ENCODE measurements at places on chromosomes 3 and 15.

DNA sequence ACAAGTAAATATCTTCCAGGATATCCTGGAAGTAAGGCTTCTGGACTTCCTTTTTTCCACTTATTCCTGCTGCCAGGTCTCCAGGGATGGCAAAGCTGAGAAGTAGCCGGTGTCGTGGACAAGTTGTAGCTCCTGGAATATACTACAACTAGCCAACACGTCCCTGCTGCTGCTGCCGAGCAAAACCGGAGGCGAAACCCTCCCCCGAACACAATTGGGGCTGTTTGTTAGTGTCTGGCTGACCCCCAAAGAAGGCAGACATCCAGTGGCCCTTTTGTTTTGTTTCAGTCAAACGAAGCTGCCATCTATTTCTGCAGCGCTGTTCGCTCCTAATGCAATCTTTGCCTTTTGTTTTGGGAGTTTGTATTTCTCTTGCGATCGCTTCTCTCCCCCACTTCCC lies 45.3 kb upstream of the EIF5A2 start:
- no peak for DNase-seq

- no peak for DNase-seq
Measured at GRCh38 chr3:173599673-173600072, 202.1 kb downstream of the NLGN1 start.

GRCh38 chr3:56988458-56989168 lies 71.9 kb upstream of the SPATA12 start:
- DNase-seq = peak; percentile 62

- peak; percentile 89 for DNase-seq
Measured at GRCh38 chr15:40279437-40280141, 3.3 kb downstream of the ANKRD63 start.

- peak; percentile 76 for DNase-seq
Measured at GRCh38 chr15:100922192-100923040, 3.3 kb downstream of the LRRK1 start.

DNA sequence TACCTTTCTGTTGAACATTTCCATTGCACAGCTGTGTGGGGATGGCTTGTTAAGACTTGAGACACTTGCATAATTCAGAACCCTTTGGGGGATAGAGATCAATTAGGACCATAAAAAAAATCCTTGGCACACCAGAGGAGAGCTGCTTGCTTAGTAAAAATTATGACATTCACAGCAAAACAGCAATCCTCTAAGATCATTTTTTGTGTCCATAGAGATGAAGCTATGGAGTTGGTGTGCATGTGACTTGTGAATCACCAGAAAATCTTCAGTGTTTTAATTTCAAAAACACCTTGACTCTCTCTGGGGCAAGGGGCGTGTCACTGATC lies 7.7 kb downstream of the COL8A1 start:
- no peak for DNase-seq

GRCh38 chr15:56371495-56372147 lies 6.4 kb downstream of the TEX9 start:
- peak; percentile 50 for DNase-seq

- no peak for DNase-seq
Measured at GRCh38 chr3:152047465-152047864, 174.0 kb downstream of the SUCNR1 start.

- DNase-seq = peak; percentile 69
Measured at GRCh38 chr15:52180196-52180835, 10.9 kb downstream of the GNB5 start.

DNA sequence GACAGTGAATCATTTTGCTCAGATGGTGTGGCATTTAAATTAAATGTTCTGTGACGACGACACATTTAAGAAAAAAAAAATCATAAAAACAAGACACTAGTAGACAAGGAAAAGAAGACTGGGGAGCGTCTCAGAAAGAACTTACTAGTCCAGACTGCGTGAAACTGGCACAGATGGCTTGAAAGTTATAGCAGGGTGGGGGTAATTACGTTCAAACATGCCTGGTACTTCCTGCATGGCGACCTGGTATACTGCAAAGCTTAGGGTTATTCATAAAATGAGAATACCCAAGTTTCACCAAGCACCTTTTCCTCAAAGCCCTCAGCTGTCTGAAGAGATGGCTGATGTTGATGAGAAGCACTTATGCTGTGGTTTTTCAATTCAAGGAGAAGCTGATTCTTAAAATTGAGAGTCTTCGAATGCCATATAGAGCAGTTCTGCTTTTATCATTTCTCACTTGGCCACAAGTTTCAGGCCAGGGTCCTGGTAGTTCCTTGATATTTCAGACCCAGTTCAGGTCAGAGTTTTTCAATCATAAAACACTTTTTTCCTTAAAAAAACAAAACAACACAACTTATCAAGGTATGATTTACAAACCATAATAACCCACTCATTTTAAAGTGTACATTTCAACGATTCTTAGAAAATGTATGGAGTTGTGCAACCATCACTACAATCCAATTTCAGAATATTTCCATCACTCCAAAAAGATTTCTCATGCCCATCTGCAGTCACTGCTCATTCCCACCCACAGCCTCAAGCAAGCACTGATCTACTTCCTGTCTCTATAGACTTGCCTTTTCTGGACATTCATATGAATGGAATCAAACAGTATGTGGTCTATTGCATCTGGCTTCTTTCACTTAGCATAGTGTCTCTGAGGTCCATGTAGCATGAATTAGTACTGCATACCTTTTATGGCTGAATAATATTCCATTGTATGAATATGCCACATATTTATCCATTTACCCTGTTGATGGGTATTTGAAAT lies 24.7 kb downstream of the PCOLCE2 start:
- DNase-seq = no peak

- no peak for DNase-seq
Measured at GRCh38 chr15:99438691-99439523, 126.9 kb upstream of the MEF2A start.

DNA sequence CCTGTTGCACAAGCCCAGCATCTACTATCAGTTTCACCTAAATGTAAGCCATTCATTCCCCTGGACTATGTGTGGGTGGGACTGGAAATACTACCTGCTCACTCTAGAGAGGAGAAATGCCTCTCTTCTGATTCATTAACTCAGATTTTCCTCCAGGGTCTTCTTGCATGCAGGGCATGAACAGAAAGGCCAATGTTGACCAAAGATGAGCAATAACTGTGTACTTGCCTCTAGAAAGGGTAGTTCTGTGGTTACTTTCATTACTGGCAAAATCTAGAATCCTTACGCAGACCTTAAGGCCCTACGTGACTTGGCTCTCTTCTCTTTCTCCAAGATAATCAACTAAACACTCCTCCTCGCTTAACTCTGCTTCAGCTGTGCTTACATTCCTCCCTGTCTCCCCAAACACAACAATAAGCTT lies 81.4 kb upstream of the PSMD6 start:
- DNase-seq = no peak

GRCh38 chr3:112351823-112352222 lies 18.9 kb downstream of the CD200 start:
- DNase-seq = no peak

DNA sequence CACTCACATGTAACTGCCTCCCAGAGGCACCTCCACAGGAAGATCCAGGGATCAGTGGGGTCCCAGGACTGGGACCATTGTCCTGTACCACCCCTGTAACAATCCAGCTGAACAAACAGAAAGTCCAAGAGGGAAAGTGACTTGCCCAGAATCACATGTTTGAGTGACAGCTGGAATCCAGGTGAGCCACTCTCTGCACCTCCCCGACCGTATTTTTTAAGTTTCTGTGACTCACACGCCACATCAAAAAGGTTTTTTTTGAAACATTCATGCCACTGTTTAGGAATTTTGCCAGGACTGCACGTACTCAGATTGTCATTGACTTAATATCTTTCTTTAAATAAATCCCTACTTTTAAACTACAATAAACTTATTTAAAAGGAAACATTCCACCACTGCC lies 9.8 kb upstream of the SLC6A1 start:
- DNase-seq = no peak

DNA sequence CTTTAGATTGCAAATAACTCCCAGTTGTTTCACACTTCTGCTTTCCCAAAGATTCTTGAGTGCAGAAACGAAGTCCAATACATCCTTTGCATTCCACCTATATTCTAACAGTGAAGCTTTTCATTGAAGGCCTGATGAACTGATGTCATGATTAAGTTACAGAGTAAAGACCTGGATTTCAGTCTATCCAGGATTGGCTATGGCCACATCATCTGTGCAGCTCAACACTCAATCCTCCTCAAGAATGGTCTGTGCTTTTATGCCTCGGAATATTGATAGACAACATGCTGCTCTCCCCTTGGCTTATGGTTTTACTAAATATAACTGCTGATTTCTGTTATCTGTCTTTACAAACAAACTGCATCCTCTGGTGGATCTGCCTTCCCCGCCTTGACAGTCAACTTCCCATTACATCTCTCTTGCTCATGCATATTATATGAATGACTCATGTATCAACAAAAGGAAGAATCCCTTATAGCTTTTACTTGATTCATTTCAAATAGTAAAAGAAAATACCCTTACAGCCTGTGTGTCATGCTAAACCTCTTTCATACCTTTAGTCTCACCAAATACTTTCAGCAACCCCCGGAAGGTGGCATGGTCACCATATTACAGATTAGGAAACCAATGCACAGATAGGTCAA lies 59.5 kb downstream of the SCN11A start:
- DNase-seq = no peak

- no peak for DNase-seq
Measured at GRCh38 chr15:83585601-83586335, 68.2 kb upstream of the ADAMTSL3 start.

GRCh38 chr3:142366434-142366833 lies 81.4 kb downstream of the XRN1 start:
- DNase-seq = no peak

GRCh38 chr3:159482241-159482993 lies 506.2 kb upstream of the IL12A start:
- DNase-seq = no peak

- DNase-seq = no peak
Measured at GRCh38 chr3:34646911-34647460, 848.6 kb downstream of the PDCD6IP start.

DNA sequence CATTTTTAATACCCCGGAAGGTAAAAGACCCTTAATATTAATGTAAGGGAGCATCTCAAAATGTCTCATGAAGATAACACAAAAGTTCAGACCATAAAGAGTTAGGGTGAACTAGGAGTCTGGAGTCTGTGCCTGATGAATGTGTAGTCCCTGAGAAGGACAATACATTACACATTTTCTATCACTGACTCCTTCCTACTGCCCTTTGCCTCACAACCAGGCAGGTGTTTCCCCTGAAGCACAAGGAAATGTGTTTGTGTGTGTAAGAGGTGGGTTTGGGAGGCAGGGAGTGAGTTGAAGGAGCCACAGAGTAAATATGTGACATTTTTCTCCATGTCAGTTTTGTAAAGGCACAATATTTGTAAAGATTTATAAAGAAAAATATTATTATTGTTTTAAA lies 59.1 kb downstream of the SSR3 start:
- no peak for DNase-seq

DNA sequence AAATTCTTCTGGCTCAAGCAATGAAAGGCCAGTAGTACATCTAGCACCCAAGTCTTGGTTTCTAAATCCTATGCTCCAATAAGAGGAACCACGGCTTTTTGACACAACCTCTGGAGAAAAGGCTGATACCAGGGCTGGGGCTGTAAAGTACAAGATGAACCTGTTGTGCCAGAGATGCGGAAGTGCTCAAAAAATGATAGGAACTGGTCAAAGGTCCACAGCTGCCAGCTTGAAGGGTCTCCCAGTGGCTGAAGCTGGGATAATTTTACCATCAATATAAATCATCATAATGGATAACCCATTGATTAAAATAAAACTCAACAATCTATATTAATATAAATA lies 558 bp upstream of the NCEH1 start:
- no peak for DNase-seq

DNA sequence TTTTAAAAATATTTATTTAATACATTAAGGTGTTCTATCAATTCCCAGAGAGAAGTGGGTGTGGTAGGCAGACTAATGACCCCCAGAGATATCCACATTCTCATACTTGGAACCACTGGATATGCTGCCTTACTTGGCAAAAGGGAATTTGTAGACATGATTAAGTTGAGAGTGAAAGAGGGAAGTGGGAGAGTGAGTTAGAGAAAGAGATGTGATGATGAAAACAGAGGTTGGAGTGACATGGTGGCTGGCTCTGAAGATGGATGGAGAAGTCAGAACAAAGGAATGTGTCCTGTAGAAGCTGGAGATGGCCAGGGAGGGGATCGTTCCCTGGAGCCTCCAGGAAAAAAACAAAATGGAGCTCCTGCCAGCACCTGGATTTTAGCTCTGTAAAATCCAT lies 32.0 kb downstream of the TNFAIP8L3 start:
- no peak for DNase-seq

GRCh38 chr3:98596541-98597500 lies 3.4 kb upstream of the CPOX start:
- DNase-seq = no peak

GRCh38 chr3:187465503-187465902 lies 97.3 kb downstream of the RTP4 start:
- DNase-seq = no peak

- no peak for DNase-seq
Measured at GRCh38 chr15:43277901-43278300, 11.2 kb upstream of the TGM5 start.

DNA sequence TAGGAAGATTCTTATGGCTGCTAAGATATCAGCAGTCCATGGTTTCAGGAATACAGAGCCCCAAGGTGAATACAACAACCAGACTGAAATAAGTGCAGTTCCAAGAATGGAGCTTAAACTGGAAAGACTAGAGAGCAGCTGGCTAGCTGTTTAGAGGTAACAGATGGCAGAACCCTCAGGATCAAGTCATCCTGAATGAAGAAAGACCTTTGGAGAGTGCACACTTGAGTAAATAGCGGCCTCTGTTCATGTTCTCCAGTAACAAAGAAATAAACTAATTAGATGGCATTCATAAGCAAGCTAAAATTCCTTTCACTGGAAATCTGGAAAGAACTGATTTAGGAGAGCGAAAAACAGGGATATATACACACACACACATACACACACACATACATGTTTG lies 968.4 kb downstream of the FHIT start:
- DNase-seq = no peak

- DNase-seq = no peak
Measured at GRCh38 chr3:39917065-39917773, 107.8 kb downstream of the MYRIP start.

DNA sequence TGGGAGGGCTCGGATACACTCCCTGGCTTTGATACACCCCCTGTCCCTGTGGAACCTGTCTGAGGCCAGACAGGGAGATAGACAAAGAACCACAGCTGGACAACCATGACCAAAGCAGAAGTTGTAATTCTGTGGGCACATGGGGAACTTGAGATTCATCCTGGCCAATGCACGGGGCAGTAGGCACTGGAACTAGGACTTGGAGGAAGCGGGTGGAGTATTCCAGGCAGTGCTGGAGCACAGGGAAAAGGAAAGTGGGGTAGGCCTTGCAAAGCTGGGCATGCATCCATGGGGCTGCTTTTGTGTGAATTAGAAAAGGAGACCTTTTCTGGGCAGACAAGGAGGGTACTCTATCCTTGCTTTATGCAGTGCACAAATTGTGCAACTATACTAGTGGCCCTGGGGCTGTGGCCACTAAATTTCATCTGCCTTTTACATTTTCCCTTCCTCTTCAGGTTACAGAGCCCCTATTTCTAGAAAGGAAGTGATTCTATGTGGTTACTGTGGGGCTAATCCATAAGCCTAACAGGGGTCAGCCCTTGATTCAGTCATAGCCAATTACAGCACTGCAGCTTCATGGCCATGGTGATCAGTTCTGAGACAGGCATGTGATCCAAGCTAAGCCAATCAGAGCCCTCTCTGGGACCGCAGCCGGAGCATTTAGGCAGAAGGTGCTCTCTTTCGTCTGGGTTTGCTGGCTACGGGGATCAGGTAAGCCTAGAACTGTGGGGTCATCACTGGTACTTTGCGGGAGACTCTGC lies 21.0 kb downstream of the CRABP1 start:
- DNase-seq = no peak

All from GM20000 (cell line).